HL-60 (cell line): ENCODE measurements at places on chromosomes 12 and 14.

DNA sequence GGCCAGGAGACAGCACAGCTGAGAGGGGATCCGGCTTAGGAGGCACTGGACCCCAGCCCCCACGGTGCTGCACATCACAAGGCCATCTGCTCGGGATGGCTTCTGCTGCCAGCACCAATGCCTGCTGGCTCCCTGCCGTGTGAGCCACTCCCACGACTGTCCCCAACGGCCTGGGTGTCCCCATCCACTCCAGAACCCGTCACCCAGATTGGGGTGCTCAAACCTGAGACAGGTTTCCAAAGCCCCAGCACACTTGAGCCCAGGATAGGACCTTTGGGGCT, 102.4 kb downstream of the RFLNA start:
- no peak for DNase-seq

GRCh38 chr12:40016980-40017379, 88.9 kb downstream of the SLC2A13 start:
- no peak for DNase-seq

GRCh38 chr12:14860490-14860889, 17.2 kb upstream of the ART4 start:
- no peak for DNase-seq

- no peak for DNase-seq
These were observed 195.5 kb downstream of the FOXA1 start for GRCh38 chr14:37399517-37399916.

- no peak for DNase-seq
These were observed 100.5 kb downstream of the TSPAN8 start for GRCh38 chr12:71057330-71057729.

- no peak for DNase-seq
These were observed 1070.6 kb downstream of the TRHDE start for GRCh38 chr12:73342733-73343132.

DNA sequence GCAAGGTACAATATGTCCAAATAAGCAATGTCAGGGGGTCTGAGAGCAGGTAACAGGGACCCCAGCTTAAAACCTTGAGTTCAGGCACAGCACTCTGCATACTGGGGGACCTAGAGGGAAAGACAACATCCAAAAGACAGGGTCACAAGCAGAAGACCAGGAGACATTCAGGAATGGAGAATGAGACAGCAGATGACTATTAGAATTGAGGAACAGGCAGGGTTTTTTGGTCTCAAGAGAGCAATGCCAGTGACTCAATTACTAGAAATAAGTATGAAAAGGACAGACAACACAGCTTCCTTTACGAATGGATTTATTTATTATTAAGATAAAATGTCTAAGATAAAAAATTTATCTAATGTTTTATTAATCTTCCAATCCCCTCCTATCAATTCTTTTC, 223.0 kb downstream of the PTPRO start:
- DNase-seq: no peak

- no peak for DNase-seq
These were observed 88.8 kb downstream of the CCDC60 start for GRCh38 chr12:119423285-119423684.

DNA sequence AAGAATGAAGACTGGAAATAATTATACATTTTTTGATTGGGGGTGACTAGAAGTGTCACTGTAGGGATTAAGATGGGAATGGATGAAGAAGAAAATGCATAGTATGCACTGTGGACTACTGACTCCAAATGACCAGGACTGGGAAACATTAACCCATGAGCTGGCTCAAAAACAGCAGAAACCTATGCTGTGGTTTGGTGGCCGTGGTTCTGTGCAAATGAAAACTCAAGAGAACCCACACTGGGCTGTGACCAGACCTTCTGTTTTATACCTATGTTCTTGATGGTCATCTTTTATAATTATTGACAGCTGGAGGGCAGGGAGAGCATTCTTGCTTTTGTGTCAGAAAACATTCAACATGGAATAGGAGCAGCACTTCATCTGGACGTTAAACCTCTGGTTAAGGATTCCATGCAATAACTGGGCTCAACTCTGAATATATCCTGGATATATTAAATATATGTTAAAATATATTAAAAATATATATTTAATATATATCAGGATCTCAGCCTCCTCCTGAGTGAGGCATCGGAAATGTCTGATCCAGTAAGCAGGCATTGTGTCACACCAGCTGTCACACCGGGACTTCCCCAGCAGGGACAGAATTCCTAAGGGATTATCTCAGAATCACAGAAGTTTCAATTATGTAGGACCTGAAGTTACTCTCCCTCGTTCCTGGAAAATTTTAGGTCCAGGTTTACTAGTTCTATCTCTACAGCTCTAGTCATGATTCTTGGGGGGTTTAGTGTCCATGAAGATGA, 48.5 kb downstream of the BBS10 start:
- no peak for DNase-seq

- no peak for DNase-seq
These were observed 14.9 kb downstream of the EML1 start for GRCh38 chr14:99808154-99808505.

GRCh38 chr12:46364777-46365580, 7.6 kb downstream of the SLC38A2 start:
- DNase-seq: no peak

DNA sequence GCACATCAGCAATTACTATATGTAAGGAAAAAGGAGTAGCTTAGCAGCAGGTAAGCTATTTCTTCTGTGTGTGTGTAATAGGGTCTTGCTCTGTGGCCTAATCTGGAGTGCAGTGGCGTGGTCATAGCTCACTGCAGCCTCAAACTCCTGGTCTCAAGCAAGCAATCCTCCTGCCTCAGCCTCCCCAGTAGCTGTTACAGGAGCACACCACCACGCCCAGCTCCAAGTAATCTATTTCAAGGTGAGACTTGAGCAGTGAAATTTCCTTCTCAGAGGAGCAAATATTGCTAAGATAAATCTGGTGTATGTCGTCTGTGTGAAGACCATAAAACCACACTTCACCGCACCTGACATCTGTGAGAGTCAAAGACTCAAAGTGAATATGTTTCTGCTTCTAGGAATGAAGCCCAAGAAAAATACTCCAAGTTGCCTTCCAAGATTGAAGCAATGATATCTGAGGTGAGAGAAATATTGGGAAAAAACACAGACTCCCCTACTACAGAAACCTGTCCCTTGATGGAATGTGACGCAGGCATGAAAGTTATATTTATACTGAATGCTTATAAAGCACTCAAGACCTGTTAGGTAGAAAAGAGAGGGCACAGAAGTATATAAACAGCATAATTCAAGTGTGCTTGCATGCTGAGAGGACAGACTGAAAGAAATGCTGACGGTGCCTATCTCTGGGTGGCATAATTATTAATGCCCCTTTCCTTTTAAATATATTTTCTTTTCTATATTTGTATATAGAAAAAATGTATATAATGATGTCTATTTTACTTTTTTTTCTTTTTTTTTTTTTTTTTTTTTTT, 2.5 kb upstream of the SELPLG start:
- DNase-seq: no peak
